ENCODE measurements at places on chromosomes 4 and X.

DNA sequence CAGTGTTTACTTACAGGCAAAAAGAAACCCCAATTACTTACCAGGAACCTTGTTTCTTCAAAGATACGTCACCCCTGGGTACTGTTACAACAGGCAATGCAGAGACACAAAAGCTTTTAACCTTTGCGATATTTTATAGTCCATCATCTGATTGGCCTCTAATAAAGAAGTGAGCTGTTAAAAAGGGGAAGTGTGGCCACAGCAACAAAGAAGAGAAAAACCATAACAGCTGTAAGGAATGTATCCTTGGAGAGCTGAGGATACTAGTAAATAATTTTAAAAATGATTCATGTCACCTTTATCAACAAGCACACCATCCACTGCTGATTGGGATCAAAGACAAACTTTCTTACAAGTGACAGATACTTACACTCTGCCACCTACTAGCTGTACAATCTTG is 14.1 kb downstream of the GABRA4 start:
- no peak for DNase-seq

- DNase-seq: no peak
Measured at GRCh38 chr4:76341063-76341462, 34.5 kb downstream of the STBD1 start.

GRCh38 chr4:185532293-185532692 is 3.0 kb downstream of the PDLIM3 start:
- DNase-seq: no peak

GRCh38 chrX:116436358-116436816 is at the start of gene SLC6A14:
SLC6A14 (plus strand) TSS chrX:116436606; CDS start chrX:116436710, 104 bp downstream.
- no peak for DNase-seq

DNA sequence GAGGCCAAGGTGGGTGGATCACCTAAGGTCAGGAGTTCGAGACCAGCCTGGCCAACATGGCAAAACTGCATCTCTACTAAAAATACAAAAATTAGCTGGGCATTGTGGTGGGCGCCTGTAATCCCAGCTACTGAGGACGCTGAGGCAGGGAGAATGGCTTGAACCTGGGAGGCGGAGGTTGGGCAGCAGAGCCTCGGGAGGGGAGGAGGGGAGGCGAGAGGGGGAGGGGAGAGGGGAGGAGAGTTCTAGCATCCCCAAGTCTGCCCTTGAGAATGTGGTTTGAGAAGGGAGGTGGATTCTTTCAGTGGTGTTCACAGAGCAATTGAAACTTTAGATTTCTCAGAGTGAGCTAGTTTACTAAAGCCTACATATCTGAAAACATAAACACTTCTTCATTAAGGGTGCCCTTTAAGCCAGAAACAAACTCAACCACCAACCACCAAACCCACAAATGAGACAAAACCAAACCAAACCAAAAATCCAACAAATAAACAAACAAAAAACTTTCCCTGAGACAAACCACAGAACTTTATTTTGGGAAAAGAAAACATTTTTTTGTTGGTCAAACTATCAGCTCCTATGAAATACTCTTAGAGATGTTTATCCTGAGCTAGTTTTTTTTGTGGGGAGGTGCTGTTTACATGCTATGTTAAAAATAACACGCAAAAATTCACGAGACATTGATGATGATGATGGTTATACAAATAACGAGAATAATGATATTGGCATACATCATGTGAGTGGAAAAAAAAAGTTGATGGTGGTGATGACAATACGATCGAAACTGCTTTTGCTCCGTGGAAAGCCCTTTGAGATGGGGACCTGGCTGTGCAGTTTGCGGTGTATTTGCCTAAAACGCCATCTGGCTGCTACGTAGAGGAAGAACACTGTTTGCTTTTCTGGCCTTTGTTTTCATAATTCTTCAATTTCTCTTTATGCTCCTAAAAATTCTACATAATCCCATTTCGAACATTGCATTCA is 98.2 kb upstream of the PRKX start:
- DNase-seq: peak; percentile 34

DNA sequence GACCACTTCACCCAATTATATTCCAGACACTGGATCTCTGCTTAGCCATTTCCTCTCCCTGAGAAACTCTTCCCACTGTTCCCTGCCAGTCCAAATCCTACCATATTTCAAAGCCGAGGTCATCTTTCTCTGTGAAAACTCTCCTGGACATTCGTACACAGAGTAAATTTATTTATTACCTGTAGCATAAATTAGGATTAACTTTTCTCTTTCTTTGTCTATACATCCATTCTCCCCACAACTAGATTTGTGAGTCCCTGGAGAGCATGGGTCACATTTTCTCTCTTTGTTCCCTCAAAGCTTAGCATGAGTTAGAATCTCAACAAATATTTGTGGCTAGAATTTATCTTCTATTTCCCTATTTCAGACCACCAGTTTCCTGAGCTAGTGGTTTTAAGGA is 27.8 kb upstream of the SMIM10 start:
- DNase-seq: no peak

GRCh38 chr4:184906480-184907097 is 80.8 kb upstream of the ACSL1 start:
- no peak for DNase-seq

- DNase-seq: no peak
Measured at GRCh38 chr4:42018451-42018850, 28.1 kb downstream of the SLC30A9 start.

GRCh38 chr4:30245140-30245539 is 475.0 kb upstream of the PCDH7 start:
- no peak for DNase-seq

DNA sequence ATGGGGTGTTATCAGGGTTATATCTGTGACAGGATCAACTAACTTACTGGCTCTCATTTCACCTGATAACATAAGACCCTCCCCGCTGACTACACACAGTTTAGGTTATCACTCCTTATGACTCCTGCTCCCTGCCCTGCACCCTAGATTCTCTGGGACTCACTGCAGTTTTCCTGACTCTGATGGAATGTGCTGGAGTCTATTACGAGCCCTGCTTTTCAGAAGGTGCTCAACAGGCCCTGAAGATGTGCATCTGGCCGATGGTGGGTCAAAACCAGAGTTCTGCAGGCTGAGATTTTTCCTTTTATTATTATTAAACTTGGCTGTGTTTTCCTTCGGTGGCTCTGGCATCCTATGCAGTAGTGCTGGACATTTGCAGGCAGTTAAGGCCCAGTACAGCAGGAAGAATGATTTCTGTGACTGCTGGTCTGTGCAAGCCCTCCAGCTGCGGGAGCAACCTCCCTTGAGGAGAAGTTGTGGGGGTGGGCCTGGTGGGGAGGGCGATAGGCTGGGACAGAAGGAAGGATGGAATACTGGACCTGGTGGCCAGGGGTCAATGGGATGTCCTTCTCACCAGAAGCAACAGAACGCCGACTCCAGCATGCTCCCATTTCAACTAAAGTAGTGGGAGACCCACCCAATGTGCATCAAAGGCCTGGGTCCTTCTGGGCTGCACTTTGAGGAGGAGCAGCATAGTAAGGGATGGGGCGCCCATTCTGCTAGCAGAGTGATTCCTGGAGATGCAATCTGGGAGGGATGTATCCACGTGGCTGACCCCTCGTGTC is 11.0 kb downstream of the SOD3 start:
- no peak for DNase-seq

DNA sequence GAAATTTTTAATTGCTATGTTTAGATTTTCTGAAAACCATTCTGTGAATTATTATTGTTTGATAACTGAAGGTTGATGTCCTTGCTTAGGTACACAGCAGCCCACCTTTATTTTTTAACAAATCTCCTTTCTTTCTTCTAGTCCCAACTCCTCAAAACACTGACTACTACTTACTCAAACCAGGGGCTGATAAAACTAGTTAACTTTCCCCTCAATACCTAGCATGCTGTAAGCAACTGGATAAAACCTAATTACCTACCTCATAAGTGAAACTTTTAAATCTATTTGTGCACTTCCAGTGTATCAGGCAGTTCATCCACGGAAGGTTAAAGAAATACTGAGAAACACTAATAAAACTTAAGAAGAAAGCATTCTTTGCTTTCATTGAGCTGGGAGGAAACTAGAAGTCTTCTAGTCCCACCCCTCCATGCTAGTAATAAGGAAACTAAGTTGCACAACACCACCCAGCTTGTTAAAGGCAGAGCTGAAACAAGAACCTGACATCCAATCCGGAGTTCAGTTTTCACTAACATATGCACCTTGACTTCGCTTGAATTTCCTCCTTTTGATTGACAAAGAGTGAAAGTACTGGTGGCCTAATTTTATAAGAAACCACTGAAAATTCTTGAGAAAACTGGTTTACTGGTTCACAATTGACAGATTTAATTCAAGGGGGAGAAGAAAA is 180.2 kb upstream of the TET2 start:
- DNase-seq: no peak

DNA sequence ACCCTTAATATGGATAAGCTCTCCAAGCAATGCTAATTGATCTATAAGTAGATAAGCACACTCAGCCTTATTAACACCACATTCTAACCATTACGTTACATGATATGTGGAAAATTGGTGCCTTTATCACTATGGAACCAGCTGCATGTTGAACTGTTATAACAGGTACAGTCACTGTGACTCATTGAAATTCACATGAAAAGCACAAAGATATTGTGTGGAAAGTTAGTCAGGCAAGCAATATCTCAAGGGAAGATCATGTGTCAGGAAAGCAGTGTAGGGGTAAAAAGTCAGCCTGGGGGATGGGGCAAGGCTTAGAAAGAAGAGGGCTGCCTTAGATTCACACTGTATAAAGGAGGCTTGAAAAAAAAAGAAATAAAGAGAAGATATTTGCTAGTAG is 313.7 kb upstream of the SMIM31 start:
- no peak for DNase-seq

DNA sequence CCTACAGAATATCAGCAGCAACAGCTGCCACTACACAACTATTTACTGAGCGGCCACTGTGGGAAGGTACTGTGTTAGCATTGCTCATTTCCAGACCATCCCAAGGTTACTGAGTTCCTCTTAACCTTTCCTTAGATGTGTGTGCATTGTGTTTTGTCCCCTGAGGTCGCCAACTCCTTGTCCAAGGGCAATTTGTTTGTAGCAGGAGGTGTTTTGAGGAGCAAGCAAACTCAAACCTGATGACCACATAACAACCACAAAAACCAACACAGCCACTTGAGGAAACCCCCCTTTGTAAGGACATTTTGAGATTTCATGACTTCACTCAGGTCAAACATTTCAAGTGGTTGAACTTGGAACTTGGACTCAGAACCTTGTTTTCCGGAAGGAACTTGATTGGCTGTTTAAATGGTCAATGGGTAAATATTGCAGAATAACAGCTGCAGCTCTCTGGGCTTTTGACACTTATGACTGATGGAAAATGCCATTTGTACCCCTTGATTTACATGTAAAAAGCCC is 122.3 kb downstream of the MID1IP1 start:
- DNase-seq: no peak

GRCh38 chrX:109684136-109684535 is 48.9 kb downstream of the ACSL4 start:
- no peak for DNase-seq

- no peak for DNase-seq
Measured at GRCh38 chr4:185933078-185933581, 121.1 kb upstream of the SORBS2 start.

- DNase-seq: no peak
Measured at GRCh38 chrX:131840799-131841495, 182.2 kb upstream of the STK26 start.

DNA sequence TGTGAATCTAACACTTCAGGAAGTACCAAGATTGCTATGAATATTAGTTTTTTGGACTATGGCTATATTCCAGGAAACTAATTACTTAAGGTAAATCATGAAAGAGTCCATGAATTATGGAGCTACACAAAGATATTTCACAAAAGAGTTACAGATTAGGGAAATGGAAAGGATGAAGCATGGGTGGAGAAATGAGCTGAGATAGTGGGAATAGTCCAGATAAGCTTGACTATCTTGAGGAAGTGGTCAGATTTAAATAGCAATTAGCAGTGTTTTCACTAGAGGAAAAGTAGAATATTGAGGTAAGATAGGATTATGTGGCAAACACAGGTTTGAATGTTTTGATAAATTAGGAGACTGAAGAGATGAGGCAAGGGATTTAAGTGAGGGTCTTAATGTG is 42.1 kb upstream of the C1GALT1C1 start:
- no peak for DNase-seq

DNA sequence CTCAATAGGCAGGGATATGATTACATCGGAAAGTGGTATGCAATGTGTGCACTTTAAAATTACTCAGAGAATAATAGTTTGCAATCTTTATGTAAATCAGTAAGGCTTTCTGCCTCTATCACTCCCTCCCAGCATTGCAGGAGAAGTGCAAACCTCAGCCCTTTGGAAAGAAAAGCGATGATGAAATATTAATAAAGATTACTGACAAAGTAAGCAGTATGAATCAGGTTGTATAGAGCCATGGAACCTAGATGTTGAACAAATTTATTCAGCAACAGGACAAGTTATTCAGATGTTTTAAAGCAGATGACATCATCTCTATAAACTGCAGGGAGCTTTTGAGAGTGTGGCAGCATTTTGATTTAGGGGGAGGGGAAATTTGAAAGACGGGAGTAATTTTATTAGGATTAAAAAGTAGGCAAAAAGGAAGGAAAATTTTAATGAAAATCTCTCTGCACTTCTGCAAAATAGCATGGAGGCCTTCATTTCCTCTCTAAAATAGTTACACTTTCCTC is 631.7 kb upstream of the GRIA3 start:
- no peak for DNase-seq

DNA sequence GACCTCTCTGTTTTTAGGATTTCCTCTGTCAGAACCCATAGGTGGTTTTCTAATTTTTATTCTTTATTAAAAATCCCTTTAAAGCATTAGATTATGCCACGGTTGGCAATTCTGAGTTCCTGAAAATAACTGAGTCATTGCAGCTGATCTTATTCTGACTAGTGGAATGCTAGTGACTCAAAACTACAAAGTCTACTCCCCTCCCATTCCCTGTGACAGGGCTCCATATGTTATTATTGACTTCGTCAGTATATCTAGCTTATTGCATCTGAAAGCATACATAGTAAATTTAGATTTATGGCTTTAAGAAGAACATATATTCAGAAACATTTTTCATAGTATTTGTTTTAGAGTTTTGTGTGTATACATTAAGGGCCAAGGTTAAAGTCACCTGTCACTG is 38.5 kb downstream of the HERC3 start:
- no peak for DNase-seq

DNA sequence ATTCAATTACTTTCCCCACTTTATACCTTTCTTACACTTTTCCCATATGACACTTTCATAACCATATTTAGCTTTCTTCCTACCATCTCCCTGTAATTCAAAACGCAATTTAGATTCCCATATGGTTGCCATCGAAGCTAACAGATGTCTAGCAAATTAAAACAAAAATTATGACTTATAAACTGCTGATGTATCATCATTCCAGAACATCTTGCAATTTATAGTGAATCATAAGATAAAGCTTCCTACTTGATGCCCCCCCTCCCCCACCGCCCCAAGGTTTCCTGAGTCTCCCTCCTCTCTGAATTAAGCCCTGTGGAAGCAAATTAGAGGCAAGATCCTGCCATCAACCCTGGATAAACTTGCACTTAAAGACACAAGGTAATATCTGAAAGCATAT is 5.4 kb downstream of the TSPAN5 start:
- DNase-seq: no peak
